ENCODE measurements at places on chromosomes 1 and 21.

DNA sequence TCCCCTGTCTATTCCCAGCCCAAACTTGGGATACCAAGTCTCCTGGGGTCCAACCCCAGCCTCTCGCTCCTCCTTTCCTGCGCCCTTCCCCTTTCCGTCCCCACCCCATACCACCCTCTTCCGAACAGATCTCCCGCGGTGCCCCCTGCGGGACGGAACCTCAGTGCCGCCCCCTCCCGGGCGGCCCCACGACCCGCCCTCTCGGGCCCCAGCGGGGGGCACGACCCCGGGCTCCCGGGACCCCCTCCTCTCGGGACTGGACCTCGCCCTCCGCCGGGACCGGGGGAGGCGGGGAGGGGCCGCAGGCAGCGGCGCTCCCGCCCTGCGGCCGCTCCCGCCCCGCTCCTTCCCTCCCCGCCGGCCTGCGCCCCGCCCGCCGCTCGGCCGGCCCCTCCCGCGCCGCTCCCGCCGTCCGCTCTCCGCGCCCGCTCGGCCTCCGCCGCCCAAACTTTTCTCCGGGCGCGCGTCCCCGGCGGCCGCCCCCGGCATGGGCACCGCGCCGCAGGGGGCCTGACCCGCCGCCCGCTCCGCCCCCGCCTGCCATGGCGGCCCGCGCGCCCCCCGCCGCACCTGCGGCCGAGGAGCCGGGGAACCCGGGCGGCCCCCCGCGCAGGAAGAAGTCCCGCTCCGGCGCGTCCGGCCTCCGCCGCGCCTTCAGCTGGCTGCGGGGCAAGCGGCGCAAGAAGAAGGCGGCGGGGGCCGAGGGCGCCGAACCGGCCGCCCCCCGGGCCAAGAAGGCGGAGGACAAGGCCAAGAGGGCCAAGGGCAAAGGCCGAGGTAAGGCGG is 39.0 kb upstream of the SYNC start:
- DNase-seq = no peak

- DNase-seq = no peak
Measured at GRCh38 chr21:29240136-29240535, 58.6 kb upstream of the BACH1 start.

DNA sequence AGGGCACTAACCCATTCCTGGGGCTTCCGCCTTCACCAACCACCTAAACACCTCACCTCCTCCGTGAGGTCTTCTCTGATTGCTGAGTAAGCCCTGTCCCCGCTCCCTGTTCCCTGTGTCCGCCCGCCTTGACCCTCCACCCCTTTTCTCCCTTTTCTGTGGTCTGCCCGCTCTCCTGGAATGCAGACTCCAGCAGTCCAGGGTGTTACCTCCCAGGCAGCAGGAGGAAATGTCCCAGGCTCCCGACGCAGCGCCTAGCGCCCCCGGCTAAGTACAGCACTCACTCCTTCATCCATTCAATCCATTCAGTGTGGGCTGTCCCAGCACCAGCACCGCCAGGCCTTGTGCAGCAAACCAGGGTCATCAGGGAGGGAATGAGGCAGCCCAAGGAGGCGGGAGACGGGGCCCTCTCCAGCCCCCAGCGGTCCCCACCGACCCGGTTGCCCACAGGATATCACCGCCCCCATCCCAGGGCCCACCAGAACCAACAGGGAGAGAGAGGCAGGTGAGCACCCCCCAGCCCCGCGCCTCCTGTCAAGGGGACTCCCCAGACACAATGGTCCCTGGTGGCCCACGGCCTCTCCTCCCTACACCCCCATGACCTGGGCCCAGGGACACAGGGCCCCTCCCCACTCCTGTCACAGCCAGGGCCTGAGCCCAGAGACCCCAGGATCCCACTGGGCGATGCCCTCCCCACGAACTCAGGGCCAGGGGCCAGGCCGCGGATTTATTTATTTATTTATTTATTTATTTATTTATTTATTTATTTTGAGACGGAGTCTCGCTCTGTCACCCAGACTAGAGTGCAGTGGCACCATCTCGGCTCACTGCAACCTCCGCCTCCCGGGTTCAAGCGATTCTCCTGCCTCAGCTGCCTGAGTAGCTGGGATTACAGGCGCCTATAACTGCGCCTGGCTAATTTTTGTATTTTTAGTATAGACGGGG is 10.2 kb downstream of the TNFRSF14 start:
- no peak for DNase-seq

GRCh38 chr1:222071387-222071786 is 329.5 kb upstream of the DUSP10 start:
- no peak for DNase-seq

GRCh38 chr1:85240643-85241042 is 18.8 kb downstream of the C1orf52 start:
- DNase-seq = peak; percentile 22

DNA sequence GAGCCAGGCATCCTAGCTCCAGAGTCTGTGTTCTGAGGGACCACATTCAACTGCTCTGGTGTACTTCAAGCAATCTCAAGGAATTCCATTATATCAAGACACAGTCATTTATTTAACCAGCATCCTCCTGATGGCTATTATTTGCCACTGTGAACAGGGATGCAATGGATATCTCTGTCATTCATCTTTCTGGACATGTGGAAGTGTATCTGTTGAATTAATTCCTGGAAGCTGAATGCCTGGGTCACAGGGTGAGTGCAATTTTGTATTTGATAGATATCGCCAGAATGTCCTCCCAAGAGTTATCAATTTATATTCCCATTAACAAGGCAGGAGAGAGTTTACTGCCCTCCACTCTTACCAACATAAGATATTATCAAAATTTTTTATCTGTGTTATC is 24.7 kb upstream of the LRP8 start:
- no peak for DNase-seq

Data from stimulated activated naive CD4-positive, alpha-beta T cell (primary cell).